ENCODE measurements at places on chromosomes 1 and 21.
A peak's percentile ranks its signal among the peaks of the same experiment; 100 is the strongest.

- DNase-seq = no peak
Measured at GRCh38 chr1:234543442-234544086, 64.6 kb upstream of the TARBP1 start.

DNA sequence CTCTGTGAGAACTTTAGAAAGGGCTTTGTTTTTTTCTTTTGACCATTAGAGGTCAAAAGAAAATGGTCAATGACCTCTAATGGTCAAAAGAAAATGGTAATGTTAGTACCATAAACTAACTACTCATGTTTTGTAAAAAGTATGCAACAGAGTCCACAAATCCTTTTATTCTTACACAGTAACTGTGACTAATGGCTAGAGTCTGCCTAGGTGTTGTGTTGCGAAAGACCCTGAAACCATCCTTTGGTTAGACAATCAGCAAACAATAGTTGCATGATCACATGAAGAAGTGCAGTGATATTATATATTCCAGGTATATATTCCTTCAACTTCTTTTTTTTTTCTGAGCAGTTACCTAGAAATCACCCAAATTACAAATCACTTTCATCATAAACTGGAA is 40.9 kb downstream of the NEGR1 start:
- no peak for DNase-seq

- DNase-seq = no peak
Measured at GRCh38 chr1:182587666-182588499, 1.2 kb downstream of the RNASEL start.

DNA sequence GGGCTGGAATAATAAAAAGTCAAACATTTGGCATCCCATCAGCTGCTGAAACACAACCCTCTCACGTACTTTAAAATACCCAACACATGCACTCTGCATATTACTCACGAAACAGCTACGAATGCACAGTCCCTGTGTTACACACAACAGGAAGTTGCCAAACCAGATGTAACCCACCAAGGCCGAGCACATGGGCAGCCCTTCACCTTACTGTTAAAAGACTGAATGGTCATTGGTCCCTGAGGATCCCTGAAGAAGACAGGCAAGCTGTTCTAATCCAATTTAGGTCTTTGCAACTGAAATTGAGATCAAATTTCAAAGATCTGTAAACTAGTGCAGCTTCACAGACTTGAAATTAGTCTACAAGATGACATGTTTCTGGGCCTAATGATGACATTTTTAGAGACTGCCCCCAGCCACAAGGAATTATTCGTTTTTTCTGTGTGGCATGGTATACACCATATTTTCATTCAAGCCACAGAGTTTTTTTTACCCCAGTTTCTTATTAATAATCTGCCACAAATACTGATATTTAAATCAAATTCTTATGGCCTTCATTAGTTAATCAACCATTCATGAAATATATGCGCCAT is 25.6 kb upstream of the IER5 start:
- DNase-seq = peak; percentile 43
